ENCODE measurements at places on chromosomes 2 and 18.

DNA sequence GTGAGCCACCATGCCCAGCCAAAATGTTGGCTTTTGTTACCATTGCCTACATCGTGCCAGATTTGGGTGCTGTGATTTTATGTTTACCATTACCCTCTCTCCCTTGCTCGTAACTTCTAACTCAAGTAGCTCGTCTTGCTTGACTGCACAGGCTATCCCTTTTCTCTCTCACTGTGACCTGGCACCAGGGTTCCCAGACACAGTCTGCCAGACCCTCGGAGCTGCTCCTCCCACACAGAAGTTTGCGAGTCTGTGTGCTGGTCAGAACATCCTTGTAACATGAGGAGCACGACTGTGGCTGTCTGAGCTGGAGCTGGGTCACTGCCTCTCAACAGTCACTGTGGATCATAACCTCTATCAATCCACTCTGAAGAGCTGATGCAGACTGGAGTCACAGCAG is 152.5 kb upstream of the ACKR3 start:
- no peak for DNase-seq

DNA sequence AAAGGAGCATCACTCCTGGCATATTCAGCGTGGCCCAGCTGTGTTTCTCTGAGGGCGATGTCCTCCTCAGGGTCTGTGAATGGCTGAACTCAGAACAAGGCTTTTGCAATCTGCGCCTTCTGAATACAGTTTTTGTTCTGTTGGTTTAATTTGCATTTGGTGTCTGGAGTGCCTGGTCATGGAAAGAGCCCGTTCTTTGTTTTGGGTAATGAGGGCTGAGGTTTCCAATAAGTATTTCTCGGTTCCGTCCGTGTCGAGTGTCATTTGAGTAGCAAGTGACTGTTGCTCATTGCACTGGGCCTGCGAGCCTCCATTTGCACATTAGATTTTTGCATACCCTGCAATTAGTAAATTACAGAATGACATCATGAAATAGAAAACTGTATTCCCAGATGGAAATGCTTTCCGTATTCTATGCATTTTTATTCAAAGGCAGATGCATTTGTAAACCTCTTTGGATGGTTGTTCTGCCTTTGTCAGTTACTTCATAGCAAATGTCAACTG is 57.3 kb downstream of the NEDD4L start:
- no peak for DNase-seq

DNA sequence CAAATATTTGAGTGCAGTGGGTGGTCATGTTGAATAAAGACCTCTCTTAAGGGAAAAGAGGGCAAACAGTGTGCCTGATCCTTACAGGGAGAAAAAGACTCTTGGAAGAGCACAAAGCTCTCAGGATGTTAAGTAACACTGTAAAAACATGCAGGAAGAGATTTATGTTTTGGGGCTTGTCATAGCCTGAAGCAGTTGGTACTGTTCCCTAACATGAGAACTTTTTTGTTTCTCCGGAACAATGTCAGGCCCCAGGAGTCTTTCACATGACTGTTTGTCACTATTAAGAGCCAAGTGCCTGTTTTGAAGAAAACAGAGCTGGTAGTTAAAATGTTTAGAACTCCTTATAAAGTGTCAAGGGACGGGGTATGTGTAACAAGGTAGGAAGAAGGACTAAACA is 83.7 kb upstream of the B3GNT2 start:
- DNase-seq, result no peak

- no peak for DNase-seq
Observed at GRCh38 chr2:83782122-83782521, 677.0 kb downstream of the SUCLG1 start.

DNA sequence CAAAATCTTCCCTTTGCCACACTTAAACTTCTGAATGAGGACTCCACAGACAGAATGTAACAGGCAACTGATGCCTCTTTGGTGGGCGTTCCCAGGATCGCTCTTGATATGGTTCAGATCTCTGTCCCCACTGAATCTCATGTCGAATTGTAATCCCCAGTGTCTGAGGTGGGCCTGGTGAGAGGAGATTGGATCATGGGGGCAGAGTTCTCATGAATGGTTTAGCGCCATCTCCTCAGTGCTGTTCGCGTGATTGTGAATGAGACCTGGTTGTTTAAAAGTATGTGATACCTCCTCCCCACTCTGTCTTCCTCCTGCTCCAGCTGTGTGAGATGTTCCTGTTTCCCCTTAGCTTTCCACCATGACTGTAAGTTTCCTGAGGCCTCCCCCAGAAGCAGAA is 111.1 kb upstream of the SLC66A3 start:
- DNase-seq, result no peak

- no peak for DNase-seq
Observed at GRCh38 chr2:120254178-120254577, 1.5 kb downstream of the RALB start.

GRCh38 chr2:32755666-32756065 is 127.8 kb downstream of the TTC27 start:
- no peak for DNase-seq

- no peak for DNase-seq
Observed at GRCh38 chr2:10151462-10151861, 28.9 kb downstream of the RRM2 start.
